ENCODE measurements at places on chromosomes 3 and 15.

DNA sequence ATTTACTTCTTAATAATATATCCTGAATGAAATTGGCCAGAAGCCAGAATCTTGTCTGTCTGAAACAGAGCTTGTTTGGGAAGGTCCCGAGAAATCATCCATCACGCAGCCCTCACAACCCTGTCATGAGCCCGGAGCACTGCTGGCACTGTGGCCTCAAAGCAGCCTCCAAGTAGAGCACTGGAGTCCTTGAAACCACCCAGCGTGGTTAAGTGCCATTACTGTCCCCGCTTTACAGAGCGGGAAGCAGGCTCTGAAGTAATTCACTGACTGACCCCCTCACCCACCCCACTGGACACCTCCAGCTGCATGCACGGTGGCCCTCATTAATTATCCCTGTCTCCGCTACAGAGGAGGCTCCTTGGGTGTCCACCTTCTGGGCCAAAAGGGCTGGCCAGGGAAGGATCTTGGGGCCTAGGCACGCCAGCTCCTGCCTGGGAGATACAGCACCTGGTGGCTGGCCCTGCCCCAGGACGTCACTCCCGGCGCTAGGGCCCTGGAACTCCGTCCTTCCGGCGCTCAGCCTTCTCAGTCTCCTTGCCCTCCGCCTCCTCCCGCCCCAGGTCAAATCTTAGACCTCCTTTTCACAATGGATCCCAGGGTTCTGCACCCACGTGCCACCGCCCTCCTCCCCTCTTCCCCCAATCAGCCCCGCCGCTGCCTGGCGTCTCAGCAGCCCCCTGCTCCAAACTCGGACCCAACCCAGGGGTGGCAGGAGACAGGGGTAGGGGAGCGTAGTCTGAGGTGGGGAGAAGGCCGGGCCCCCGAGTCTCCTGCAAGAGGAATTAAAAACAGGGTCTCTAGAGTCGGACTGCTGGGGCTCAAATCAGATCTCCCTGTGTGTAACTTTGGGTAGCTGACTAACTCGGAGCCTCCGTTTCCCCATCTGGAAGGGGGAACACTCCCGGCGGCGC is 1.1 kb downstream of the TKT start:
- peak; percentile 51 for DNase-seq

DNA sequence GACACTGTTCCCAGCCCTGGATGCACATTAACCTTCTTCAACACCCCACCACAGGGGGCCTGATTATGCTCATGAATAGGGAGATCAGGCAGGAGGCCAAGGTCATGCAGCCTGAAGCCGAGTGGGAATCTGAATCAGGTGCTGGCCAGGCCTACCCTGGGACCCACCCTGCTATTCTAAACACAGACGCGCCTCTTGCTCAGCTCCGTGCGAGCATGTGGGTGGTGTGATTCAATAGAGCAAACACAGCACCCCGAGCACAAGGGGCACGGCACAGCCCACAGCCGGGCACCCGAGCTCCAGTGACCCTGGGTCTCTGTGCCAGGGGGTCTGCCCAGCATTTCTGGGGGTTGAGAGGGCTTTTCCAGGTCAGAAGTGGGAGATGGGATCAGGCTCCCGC is 24.6 kb upstream of the GRIP2 start:
- no peak for DNase-seq

- peak; percentile 42 for DNase-seq
Measured at GRCh38 chr3:155218462-155218861, 75.0 kb downstream of the STRIT1 start.

GRCh38 chr3:128806588-128806987 is 72.8 kb upstream of the ACAD9 start:
- no peak for DNase-seq

GRCh38 chr3:189664311-189664710 is 33.1 kb downstream of the TP63 start:
- peak; percentile 96 for DNase-seq

DNA sequence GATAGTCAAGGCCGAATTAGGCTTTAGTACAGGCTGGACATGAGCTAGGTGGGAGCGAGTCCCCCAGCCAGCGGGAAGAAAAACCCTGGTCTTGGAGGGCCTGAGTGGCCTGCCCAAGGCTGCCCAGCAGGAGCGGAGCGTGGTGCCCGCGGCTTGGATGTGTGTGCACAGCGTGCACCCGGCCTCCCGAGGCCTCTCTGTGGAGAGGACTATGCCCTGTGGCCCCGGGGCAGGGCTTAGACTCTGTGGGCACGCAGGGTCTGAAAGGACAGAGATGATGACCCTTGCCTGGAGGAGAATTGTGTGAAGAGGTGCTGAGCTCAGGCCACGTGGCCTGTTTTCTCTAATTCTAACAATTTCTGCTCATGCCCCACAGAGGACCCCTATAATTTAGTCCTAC is 124.6 kb upstream of the IQSEC1 start:
- no peak for DNase-seq

- DNase-seq: no peak
Measured at GRCh38 chr3:169619793-169620192, 43.7 kb downstream of the MECOM start.

- DNase-seq: no peak
Measured at GRCh38 chr3:36740787-36741186, 23.6 kb downstream of the DCLK3 start.

DNA sequence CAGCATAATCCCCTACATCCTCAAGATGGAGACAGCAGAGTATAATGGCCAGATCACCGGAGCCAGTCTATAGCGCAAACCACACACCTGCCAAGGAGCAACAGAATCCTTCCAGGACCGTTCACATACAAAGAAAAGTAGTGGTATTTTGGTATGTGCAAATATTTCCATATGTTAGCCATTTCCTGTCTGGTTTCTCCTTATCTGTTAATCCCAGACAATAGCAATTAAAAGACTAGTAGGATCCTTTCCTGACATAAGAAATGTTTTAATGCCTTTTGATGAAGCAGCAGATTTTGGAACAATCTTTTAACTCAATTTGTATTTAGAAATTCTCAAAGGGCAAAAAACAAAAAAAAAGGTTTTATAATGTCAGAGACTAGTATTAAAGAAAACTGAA is 22.2 kb downstream of the MRPS25 start:
- no peak for DNase-seq

DNA sequence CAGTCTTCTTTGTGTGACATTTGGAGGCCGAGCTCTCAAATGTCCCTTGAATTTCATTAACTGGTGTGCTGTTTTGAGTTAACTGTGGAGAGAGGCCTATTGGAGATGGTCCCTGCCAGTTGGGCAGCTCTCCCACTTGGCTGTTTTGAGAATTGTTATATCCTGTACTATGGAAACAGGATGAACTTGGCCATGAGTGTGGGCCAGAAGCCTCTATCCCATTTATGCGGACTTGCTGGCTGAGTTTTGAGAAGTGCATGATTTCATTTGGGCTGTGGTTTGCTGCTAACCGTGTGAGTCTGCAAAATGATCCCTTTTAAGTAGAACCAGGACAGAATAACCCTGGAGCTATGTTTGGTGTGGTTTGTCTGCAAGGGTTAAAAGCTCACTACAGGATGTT is 366.0 kb downstream of the PTPRG start:
- DNase-seq: peak; percentile 94

DNA sequence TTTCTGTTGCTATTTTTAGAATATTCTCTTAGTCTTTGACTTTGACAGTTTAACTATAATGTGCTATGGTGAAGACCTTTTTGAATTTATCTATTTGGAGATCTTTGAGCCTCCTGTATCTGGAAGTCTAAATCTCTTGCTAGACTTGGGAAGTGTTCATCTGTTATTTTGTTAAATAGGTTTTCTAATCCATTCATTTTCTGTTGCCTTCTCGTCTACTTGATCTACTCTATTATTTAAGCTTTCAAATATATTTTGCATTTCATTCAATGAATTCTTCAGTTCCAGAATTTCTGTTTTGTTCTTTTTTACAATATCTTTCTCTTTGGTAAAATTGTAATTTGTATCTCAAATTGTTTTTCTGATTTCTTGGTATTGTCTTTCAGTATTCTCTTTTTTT is 47.8 kb downstream of the LEKR1 start:
- DNase-seq: no peak

Measured in fibroblast of mammary gland (primary cell).